ENCODE measurements at places on chromosomes 2 and 18.

- no peak for DNase-seq
Measured at GRCh38 chr18:8426401-8426800, 182.8 kb upstream of the RAB12 start.

DNA sequence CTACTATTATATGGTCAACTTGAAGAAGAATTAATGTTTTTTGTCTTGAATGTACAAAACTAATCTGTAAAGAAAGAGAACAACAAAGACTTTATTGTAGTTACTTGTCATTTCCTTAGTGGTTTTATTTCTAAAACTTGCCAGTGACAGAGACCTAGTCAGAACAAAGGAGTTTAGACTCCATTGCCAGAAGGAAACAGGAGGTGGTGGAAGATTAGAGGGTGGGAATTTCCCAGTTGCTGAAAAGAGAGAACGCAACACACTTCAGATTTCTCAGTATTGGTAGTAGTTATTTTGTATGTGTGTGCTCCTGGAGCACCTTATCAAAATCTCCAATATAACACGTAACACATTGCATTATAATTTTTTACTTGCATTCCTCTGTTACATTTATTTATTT, 81.4 kb downstream of the CDCA7 start:
- no peak for DNase-seq

- DNase-seq, result no peak
Measured at GRCh38 chr18:22674272-22674671, 256.6 kb upstream of the CTAGE1 start.

- no peak for DNase-seq
Measured at GRCh38 chr18:49531678-49532153, 30.1 kb upstream of the LIPG start.

GRCh38 chr2:221962186-221962585, 336.6 kb downstream of the PAX3 start:
- DNase-seq, result no peak

DNA sequence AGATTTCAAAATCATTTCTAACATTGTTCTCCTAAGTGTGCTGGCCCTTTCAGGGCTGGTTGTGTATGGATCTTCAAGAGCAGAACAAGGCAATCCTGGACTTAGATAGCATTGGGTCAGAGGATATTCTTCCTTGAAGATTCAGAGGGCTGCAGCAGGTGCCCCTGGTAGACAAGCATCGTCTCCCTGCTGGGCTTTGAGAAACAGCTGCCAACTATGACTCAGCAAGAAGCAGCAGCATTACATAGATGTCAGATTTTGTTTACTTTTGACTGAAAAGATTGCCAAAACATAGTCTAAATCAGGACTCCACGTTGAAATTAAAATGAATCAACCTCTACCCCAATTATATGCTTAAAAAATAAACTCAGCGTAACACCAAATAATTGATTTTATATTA, 618.8 kb downstream of the SOCS6 start:
- DNase-seq, result peak; percentile 31

DNA sequence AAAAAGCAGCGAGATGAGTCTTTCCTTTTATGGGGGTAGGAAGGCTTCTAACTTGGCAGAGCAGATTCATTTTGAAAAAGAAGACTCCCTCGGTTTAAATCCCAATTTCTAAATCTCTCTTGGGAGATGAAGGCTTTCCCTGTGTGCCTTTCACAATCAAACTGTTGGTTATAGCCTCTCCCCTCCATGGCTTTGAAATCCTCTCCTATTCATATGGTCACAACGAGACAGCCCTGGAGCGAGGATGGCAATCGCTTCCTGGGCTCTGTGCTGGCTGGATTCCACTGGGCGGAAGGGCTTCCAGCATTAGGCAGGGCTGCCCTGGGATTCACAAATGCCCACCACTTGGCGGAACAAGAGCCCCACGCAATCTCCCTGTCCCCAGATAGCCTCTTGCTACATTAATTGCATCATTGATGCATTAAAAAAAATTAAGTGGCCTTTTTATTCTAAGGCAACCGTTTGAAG, 1.6 kb downstream of the CAVIN2 start:
- no peak for DNase-seq

DNA sequence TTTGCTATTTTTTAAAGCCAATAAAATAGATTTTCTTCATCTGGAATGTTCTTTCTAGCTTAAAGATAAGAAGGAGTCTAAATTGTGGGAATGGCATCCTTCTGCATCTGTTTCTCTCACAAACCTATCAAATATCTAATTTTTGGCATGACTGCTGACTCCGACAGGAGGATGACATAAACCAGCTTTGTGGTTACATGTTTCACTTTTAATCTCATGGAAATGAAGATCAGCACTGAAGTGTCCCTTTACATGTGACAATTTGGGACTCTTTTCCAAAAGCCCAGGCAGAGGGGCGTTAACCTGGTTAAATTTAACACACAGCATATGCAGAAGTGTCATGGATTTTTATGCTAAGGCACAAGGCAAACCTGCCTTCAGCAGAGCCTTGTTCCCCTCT, 694.7 kb downstream of the ARHGAP15 start:
- DNase-seq, result no peak

GRCh38 chr2:236689393-236689700, 119.7 kb downstream of the ACKR3 start:
- DNase-seq, result no peak

DNA sequence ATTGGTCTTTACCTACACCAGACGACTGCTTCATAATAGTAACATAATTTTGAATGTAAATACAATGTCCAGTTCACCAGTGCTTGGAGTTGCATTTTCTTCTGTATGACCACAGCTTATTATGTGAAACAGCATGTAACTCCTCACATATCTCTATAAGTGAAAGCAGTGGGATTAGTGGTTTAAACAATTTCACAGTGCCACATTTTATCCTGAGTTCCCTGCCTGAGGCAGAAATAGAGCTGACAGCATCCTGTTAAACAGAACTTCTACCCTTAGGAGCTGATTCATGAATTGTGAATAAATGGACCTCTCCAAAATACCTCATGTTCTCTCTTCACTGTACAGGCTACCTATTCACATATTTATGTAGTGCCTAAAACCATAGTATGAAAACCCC, 542.3 kb upstream of the VWC2L start:
- no peak for DNase-seq

DNA sequence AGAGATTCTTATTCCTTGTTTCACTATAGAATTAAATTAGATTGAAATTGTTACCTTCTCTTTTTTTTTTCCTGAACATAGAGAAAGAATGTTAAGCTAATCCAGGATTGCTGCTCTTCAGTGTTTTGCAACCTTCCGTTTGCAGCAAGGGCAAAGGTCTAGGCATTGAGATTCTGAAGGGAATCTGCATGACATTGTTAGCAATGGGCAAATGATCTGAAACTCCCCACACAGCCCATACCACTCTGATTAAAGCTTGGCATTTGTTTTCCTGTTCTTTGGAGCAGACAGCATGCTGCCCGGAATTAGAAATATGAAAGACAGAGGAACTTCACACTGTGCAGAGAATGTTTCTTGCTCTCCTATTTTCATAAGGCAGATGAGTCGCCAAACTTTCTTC, 551.8 kb downstream of the SOCS6 start:
- no peak for DNase-seq

- no peak for DNase-seq
Measured at GRCh38 chr2:220053919-220054318, 426.5 kb downstream of the SLC4A3 start.

DNA sequence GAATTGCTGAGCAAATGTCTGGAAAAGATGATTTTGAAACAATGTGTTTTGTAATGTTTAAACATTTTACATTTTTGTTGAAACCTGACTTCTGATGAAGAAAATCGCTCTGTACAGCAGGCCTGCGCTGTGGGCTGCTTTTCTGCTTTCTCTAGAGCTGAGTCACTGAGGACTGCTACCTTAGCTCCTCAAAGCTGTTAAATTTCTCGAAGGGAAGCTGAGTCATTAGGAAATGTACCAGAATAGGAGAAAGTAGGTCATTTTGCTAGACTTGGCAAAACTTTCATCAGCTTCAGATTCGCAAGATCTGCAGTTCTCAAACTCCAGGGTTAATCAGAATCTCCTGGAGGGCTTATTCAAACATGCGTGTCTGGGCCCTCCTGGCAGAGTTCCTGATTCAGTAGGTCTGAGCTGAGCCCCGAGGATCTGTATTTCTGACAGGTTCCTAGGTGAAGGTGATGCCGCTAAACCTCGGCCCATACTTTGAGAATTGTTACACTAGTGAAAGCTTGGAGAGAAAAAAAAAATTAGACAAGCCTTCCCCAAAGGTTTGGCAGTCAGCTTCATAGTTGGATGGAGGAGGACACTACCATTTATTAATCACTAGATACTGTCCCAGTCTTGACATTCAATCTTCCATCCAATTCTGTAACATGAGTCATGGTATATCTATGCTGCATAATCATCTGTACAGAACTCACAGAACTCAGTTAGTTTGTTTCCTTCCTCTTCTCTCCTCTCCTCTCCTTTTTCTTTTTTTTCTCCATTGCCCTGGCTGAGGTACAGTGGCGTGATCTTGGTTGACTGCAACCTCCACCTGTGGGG, 297.6 kb downstream of the PARD3B start:
- DNase-seq, result no peak

DNA sequence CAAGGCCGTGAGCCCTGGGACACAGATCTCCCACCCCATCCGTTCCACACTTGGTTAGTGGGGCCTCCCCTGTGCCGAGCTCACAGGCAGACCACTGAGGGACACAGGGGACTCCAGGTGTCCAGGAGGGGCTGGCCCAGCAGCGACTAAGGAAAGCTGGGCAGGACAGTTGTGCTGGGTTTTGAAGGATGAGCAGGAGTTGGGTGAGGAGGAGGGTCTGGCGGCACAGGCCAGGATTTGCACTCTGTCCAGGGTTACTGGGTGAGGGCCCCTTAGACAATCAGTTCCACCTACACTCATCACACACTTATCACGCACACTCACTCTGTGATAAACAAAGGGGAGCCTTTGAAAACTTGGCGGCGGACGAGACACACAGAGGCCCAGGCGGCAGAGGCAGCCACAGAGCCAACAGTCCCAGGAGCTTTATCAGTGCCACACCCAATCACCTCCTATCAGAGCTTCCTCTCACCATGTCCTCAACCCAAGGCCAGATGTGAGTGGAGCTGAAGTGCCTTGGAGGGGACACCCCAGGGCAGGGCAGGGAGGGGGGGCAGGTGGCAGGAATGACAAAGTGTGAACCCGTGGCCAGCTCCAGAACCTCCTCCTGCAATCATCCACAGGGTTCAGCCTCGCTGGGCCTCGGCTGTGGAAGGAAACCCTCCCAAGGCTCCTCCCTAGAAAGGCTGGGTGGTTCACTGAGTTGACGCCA, 26.6 kb downstream of the BIN1 start:
- no peak for DNase-seq

DNA sequence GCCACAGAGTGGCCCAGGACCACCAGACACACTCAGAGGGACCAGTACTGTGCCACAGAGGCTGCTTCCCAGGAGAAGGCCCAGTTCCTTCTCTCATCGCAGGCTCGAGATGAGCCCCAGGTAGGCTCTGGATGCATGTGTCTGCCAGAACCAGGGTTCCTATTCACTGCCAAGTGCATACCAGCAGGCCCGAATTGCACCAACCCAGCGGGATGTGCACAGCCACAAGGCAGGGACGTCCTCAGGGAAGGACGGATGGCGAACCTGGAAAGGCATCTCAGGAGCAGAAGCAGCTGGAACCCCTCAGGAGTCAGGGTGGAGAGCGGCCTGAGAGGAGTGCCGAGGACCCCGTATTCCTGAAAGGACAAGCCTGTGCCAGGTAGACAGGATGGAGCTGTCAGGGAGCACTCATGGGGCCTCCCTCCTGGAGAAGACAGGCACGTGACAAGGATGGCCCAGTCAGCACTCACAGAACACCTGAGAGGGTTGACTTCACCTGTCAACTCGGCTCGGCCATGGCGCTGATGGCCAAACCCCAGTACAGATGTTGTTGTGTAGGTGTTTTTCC, 73.7 kb downstream of the PTGR3 start:
- no peak for DNase-seq

DNA sequence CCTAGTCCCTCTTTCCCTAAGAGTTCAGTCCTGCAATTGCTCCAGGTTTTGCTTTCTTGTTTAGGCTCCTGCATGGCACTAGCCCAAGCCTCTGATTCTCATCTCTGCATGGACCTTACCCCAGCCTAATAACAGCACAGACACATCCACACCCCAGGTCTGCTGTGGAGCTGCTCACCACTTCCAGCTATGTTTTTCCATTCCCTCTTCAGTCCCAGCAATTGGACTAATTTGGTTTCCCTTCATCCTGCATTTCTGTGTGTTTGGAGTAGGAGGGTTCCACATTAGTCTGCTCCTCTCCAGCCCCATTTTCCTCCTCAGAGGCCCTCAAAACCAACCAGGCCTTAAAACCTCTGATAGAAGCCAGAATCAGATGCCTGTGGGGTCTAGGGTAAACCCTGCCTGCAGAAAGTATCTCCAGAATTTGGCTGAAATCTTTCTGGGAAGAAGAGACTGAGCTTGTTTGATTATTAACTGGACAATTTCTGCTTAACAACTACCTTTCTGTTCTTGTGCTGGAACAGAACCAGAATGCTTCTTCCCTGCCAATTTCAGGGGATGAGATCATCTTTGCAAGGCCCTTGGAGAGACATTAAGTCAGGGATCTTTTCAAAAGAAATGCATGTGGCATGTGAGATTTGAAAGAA, 95.9 kb downstream of the GFPT1 start:
- DNase-seq, result no peak

- no peak for DNase-seq
Measured at GRCh38 chr2:195121341-195121740, 535.7 kb upstream of the SLC39A10 start.

- DNase-seq, result peak; percentile 50
Measured at GRCh38 chr2:235433860-235434259, 60.0 kb upstream of the AGAP1 start.
